ENCODE measurements at places on chromosomes 13 and 19.
A peak's percentile ranks its signal among the peaks of the same experiment; 100 is the strongest.

- DNase-seq: peak; percentile 67
Measured at GRCh38 chr13:21476893-21477472, 17.9 kb upstream of the ZDHHC20 start.

- no peak for DNase-seq
Measured at GRCh38 chr19:18503971-18504885, 17.6 kb downstream of the ELL start.

- no peak for DNase-seq
Measured at GRCh38 chr19:5558101-5558621, 9.6 kb downstream of the TINCR start.

DNA sequence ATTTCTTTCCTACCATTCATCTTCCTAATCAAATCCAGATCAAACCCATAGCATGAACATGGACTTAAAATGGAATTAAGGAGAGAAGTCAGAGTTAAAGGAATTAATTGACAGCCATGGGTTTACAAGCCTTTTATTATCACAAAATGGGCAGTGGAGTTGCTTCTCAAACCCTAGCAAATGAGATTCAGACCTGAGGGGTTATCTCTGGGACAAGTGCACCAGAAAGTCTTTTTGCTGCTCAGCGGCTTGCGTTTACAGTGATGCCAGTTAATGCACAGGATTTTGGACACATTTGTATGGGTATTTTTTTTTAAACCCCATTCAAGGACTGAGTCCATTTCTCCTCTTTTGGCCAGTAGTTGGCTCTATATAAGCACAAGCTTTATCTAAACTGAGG, 503.0 kb downstream of the EFNB2 start:
- no peak for DNase-seq

- peak; percentile 1 for DNase-seq
Measured at GRCh38 chr19:32404933-32405430, 588 bp upstream of the DPY19L3 start.

- DNase-seq: no peak
Measured at GRCh38 chr13:104206450-104207044, 1140.3 kb upstream of the SLC10A2 start.

DNA sequence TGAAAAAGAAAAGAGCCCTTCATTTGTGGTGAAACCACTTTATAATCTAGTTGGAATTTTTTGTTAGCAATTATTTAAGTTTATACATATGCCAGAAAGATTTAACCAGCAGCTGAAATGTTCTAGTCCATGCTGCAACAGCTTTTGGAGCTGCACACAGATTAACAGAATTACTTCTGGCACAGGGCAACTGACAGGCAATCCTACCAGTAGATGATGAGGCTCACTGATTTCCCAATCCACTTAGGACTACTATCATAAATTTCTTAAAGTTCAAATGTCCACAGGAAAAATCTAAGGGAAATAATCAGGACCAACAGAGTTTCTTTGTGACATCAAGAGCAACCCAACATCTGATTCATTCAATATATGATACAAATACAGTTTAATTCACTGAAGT, 78.8 kb downstream of the CRYL1 start:
- DNase-seq: no peak
